MCF 10A (cell line): ENCODE measurements at places on chromosomes 2 and 18. TPM values are rescaled to one million over a fixed set of nuclear protein-coding genes. Genes with fewer than 3 reads are reported as not detected.

DNA sequence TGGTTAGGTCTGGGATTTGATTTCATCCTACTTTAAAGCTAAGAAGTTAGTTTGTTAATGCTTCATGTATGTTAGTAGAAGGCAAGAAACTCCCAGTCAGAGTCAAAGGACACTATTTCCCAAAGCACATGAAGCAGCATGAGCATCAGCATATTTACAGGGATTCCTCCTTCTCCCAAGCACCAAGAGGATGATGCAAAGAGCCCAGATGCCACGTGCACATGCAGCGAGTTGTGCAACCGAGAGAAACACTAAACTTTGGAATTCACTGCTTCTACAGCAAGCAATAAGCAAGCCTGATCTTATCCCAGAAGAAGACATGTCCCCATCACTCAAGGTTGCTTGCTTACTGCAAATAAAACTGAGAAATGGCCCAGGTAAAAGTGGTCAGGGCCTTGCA is 32.5 kb downstream of the CPO start:
- DNase-seq, result peak; percentile 69

- DNase-seq, result no peak
Observed at GRCh38 chr18:8262221-8262620, 347.0 kb upstream of the RAB12 start.

DNA sequence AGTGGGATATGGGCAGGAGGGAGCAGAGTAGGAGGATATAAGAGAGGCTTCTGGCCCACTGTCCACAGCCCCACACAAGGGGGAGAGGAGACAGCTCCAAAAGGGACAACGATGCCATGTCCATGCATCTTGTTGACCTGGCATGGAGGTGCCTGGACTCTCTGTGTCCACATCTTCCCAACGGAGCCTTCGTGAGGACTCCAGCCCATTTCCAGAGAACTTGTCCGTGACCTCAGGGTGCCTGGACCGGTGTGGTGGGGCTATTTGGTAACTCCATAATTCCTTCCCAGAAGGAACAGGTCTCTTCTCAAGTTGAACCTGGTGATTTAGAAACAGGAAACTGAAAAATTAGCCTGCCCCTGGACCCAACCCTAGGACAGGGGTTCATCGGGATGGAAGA is 133.9 kb downstream of the CYP26B1 start:
- DNase-seq, result no peak

GRCh38 chr18:51711298-51711889 is 513.9 kb upstream of the MEX3C start:
- DNase-seq, result no peak

The FAM237A gene
- total RNA-seq, result not detected in 2 replicates

The ROCK1 gene
- total RNA-seq, result 44.6 and 47.9 TPM in 2 replicates

The PSMG2 gene
- total RNA-seq, result 88.6 and 100 TPM in 2 replicates

The FAM124B gene
- not detected in 2 replicates for total RNA-seq

The AP1S3 gene
- 56.9 and 57.7 TPM in 2 replicates for total RNA-seq
